ENCODE measurements at places on chromosomes 7 and 10.
A peak's percentile ranks its signal among the peaks of the same experiment; 100 is the strongest.

DNA sequence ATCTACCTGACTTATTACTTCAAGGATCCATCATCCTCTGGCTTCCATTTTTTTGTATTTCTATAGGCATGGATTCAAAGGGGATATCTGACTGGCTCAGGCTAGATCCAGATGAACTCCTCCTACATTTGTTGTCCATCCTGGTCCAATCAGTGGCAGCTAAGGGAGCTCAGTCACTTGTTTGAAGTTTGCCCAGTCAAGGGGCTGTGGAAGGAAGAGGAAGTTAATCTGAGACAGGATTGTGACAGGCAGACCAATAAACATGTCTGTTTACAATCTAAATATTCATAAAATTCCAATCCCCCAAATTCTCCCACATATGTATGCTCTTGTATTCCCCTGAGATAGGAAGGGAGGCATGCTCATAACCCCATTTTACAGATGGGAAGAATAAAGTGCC is 48.7 kb downstream of the CAV1 start:
- no peak for DNase-seq

DNA sequence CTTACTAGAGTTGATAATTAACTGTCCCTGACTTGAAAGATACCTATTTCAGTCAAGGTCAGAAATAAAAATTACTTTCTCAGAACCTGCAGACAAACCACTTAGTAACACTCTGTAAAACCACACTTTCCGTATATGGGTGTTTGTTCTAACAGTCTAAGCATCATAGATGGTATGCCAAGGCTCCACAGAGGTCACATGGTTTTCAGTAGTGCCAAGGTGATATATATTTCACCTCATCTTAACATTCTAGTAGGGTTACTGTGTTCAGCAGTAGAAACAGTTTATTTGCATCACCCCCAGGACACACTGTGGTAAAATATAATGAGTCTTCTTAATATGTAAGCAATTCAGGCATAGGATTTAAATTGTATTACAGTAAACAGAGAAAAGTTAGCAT is 61.5 kb downstream of the KCND2 start:
- no peak for DNase-seq

DNA sequence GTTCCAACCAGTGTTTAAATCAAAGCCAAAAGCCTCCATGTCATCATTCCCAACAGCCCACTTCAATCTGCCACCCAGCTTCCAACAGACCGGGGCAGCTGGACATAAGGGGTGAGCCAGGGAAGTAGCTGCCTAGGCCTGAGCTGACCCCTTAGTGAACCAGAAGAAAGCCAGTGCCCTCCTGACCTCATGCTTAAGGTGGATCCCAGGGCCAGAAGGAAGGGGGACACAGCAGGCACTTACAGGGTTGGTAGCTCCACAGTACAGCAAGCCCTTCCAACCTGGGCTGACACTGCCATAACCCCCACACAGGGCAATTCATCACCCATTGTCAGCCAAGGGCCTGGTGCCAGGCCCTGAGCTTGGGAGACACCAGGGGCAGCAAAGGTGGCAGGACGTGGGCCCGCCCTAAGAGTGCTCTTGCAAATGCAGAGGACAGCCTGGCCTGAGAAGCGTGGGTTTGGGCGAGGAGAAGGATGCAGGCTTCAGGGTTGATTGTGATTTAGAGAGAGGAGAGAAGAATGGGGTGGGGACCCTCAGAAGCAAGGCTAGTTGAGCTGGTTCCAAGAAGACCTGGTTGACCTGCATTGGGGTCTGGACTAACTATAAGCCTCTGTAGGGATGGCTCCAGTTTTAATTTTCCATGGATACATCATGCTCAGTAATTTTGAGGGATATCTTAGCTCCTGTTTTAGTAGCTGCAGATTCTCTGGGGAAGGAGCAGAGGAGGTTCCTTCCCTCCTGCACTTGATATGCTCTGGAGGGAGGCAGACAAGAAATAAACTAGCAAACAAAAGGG is 3.1 kb upstream of the CYP26A1 start:
- DNase-seq: no peak

GRCh38 chr10:11913079-11913641 is 90.0 kb downstream of the PROSER2 start:
- no peak for DNase-seq

DNA sequence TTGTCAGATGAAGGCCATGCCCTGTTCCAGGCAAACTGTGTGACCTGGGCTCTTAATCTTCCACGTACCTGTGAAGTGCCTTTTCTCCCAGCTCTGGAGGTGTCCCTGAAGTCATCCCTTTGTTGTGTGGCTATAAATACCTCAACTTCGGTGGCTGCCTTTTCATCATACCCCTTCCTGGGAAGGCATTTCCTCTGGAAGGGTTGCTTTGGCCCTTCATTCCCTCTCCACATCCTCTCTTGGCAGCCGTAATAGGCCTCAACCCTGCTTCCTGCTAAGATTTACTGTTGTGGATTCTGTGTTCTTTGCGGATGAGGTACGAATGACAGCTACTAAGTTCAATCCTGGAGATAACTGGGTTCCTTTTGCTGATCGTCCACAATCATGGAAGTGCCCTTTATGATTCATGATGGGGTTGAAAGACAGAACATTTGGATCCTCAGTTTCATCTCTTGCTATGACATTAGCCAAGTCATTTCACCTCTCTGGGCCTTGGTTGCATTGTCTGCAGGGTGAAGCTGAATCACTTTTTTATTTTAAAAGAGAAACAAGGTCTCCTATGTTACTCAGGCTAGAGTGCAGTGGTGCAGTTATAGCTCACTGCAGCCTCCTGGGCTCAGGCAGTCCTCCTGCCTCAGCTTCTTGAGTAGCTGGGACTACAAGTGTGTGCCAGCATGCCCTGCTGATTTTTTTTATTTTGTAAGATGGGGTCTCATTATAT is 23.6 kb downstream of the FKBP6 start:
- DNase-seq: no peak

GRCh38 chr7:43439631-43440401 is 143.1 kb upstream of the STK17A start:
- DNase-seq: peak; percentile 50

DNA sequence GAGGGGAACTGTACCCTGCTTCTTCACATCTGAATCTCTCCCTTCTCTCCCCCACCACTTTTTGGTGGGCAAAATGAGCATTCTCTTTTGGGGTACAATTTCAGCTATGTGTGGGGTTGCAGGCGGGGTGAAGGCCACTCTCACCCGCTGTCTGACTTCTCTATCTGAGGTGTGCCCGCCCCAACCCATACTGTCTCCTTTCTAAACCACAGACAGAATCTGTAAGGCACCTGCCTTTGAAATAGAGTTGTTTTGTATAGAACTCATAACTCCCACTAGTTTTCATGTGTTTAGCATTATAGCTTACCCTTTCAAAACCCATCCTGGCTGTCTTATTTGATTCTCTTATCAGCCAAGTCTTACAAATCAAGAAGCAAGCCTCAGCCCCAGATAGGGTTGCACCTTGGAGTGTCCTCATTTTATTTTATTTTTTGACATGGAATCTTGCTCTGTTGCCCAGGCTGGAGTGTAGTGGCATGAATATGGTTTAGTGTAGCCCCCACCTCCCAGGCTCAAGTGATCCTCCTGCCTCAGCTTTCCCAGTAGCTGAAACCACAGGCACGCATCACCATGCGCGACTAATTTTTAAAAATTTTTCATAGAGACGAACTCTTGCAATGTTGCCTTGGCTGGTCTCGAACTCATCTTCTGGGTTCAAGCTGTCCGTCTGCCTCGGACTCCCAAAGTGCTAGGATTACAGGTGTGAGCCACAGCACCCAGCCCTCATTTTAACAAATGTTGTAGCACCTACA is 11.9 kb downstream of the TSPAN14 start:
- no peak for DNase-seq

- no peak for DNase-seq
Observed at GRCh38 chr10:1575481-1576244, 161.7 kb downstream of the ADARB2 start.

GRCh38 chr10:95306851-95307250 is 16.0 kb upstream of the PDLIM1 start:
- DNase-seq: no peak

DNA sequence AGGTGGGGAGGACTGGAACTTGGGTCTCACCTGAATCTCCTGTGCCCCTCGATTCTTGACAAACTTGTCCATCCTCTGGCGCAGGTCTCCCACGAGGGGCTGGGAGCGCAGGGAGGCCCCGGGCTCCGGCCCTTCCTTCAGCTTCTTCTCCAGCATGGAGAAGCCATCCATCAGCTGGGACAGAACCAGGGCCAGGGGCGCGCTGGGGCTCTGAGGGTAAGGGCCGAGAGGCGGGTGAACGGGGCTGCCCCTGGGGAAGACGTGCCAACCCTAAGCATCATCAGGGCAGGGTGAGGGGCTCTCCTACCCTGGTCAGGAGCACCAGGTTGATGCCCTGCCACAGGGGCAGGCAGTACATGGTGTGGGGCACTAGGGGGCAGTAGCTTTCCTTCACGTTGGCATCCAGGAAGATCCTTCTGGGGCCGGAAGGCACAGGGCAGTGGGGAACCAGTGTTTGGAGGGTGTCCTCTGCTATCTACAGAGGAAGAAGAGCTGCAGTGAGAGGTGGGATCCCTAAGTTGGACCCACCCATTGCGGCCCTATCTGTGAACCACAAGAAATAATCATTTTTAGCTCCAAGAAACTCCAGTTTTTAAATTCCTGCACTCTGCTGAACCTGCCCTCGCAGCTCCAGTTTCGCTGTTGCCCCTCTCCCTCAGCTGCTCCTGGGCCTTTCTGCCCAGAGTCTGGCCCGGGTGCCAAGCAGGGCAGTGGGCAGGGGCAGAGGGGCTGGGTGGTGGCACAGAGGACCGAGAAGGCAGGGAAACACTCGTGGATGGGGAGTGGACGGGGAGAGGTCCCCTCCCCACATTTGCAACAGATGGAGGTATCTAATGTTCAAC is 10.8 kb upstream of the PYROXD2 start:
- DNase-seq: no peak

GRCh38 chr7:121300685-121301420 is 27.9 kb upstream of the WNT16 start:
- no peak for DNase-seq

DNA sequence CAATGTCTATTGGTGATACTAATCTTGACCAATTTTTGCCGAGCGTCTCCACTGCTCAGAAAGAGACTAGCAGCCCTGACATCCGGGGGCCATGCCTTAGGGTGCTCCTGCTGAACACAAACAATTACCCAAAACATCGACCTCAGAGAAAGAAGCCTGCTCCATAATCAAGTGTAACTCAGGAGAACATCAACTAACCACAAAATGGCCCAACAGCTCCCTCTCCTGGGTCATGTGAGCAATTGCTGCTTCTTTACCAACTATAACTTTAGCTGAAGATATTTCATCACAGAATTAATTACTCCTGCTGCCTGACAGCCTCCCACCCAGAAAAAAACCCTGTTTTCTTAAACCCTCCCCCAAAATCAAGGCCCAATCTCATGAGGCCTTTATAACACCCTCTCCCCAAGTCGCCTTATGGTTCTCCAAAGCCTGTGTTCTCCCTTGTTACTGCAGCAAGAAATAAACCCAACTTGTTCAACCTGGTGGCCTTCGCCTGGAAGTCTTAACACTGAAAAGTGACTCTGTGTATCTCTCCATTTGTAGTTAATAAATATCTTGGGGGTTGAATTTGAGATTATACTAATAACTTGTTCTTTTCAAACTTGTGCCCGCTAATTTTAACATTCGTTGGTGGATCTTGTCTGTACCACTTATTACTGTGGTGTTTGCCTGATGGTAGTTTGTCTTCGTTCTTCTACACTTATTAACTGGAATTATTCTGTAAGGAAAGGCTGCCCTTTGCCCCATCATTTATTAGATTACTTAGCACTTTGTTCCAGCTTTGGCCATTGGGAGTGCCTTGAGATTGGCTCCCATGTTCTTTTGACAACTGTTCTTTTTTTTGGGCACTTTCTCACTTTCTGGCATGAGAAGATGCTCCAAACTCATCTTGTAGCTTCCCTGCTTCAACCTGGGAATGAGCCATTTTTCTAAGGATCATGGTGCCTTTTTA is 21.2 kb upstream of the RAMP3 start:
- peak; percentile 35 for DNase-seq

DNA sequence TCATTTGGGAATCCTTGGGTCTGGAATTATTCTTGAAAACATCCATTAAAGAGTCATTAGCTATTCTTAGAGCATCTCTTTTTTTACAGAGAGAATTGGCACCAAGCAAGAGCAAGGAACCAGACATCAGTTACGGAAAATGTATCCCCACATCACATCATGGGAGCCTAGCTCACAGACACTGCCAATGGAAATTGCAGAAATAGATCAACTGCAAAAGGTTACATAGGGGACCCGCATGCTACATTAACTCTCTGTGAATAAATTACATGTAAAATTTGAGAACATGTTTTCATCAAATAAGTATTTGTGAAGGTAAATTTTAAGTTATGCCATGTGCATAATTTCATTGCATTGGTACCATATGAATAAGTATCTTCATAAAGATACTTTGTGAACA is 224.8 kb downstream of the ZNF248 start:
- no peak for DNase-seq

- no peak for DNase-seq
Observed at GRCh38 chr10:7338469-7338868, 72.4 kb downstream of the SFMBT2 start.

GRCh38 chr10:124677293-124677699 is 66.9 kb downstream of the FAM53B start:
- DNase-seq: no peak

DNA sequence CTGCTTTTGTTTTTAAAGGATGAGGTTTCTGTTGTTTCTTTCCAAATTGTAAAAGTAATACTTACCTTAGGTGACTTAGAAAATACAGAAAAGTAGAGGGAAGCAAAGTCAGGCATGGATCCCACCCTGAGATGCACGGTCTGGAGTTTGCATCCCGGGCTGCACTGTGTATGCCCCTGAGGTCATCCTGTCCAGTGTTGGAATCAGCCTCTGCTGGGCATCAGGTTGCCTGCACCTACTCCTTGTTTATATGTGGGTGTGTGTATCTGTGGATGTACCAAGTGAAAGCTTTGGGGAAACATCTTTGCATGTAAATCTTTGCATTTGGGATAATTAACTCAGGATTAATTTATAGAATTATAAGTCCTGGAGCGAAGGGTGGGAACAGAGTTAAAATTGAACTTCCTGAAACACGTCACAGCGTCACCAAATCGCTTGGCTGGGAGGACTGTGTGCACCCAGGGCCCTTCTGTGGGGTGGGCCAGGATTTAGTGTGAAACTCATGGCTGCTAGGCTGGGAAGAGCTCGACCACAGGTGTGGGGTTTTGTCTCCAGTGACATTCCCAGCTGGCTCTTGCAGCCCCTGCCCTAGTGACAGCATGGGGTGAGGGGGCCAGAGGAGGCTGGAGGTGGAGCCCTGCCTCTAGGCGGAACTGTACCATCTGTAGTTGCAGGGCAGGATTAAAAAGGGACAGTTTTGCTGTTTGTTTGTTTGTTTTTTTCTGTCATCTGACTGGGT is 27.9 kb downstream of the GTF2IRD1 start:
- no peak for DNase-seq

- no peak for DNase-seq
Observed at GRCh38 chr10:1133495-1134045, 77.4 kb downstream of the WDR37 start.

DNA sequence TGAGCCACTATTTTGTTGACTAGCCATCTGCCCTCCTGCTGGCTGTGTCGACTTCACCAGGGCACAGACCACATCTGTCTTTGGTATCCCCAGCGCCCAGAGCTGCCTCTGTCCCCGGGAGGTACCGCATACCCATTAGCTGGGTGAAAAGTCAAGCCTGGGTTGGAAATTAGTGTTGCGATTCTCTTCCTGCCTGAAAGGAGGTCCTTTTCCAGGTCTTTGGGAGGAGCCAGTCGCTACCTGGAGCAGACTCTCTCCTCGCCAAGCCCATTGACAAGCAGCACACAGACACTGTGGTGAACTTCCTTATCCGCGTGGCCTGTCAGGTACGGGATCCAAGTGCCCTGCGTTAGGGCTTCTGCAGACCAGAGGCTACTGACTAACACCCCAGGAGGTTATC is 79.4 kb downstream of the TRRAP start:
- DNase-seq: no peak

- no peak for DNase-seq
Observed at GRCh38 chr7:100711369-100711768, 5.4 kb downstream of the POP7 start.

All from iPS DF 19.7 (cell line).